Panc1 (cell line): ENCODE measurements at places on chromosomes 12 and 14. TPM values are rescaled to one million over a fixed set of nuclear protein-coding genes. Genes with fewer than 3 reads are reported as not detected.
A peak's percentile ranks its signal among the peaks of the same experiment; 100 is the strongest.

GRCh38 chr12:93079976-93080375 is 150.9 kb upstream of the EEA1 start:
- DNase-seq: no peak

- DNase-seq: no peak
These were observed 65.7 kb upstream of the SOX5 start for GRCh38 chr12:24014915-24015832.

PTPRQ gene
- not detected for total RNA-seq

- DNase-seq: peak; percentile 10
These were observed at the start of gene PLBD1 for GRCh38 chr12:14567351-14568162. TSS of gene PLBD1 (minus strand) at chr12:14567883. CDS start at chr12:14567696, 187 bp downstream.

DNA sequence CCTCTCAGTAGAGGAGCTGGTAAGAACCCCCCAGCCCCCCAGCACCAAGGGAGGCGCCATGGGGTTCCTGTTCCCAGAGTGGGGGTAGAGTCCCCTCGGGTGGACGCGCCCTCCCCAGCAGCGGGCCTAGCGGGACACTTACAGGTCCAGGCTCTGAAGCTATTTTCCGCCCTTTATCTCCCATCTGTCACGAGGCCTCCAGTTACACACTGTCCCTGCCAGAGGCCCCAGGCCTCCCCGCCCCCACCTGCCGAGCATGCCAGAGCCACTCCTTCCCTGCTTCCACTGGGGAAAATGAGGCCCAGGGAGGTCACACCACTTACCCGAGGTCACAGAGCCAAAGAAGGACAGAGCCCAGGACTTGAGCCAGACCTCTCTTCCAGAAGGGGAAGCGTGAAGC is 3.1 kb downstream of the C14orf180 start:
- no peak for DNase-seq

KRT6C gene
- total RNA-seq: not detected

DNA sequence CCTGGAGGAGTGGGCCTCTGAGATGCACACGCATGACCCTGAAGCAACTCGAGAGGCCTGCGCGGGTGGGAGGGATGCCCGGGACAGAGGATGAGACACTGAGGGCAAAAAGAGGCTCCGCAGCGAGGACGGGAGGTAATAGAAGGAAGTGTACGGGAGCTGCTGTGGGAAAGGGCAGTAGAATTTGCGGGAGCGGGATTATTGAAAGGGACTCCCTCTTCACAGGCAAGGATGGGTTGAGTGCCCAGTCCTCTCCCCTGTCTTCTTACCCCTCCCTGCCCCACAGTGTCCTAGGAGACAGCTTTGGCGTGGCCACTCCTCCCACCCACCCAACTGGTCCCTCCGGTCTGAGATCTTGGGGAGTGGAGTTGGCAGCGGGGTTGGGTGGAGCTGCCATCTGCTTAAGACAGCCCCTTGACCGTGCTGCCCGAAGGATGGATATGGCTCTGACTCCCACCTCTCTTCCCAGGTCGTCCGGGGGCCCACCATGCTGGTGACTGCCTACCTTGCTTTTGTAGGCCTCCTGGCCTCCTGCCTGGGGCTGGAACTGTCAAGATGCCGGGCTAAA is 15.7 kb upstream of the ESPL1 start:
- DNase-seq: no peak
